ENCODE measurements at places on chromosomes 3 and 15. TPM values are rescaled to one million over a fixed set of nuclear protein-coding genes. Genes with fewer than 3 reads are reported as not detected.

DNA sequence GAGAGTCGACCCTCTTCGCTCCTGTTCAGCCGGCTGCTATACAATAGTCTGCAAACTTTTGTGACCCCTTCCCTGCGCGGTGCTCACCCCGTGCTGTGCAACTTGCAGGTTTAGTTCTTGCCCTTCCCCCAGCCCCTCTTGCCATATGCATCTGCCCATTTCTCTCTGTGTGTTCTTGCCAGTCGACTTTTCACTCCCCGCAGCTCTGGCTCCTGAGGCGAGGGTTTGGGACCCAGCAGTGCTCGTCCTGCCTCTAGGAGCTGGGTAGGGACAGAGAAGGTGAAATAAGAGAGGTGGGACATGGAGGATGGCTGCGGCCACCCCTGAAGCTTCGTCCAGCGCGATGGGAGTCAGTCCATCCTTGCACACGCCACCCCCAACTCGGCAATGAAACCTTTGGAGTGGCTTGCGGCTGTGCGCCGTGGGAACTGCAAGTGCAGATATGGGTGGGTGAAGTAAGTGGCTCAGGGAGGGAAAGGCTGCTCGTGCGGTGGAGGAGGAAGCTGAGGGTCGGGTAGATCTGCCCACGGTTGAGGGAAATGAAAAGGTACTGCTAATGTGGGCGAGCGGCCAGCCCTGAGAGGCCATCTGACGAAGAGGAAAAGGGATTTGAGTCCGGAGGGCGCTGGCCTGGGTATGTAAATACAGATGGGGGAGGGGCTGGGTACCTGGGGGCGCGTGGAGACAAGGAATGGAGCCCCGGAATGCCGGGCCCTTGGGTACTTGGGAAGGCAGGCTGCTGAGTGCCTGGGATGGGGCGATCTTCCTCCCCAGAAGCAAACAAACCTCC is 1.0 kb downstream of the LRRC3B start:
- no peaks in the 10 kb centered on the region for H3K4me1 ChIP-seq
- H3K27ac ChIP-seq = no peak overlapping the region
- no peaks in the 10 kb centered on the region for H3K36me3 ChIP-seq
- peak overlapping the region; percentile 68 for H3K4me3 ChIP-seq
- H3K27me3 ChIP-seq = peaks cover 26% of the 10 kb centered on the region

GRCh38 chr15:66071921-66072295 is 181.6 kb downstream of the MEGF11 start:
- no peak for DNase-seq
- no peak overlapping the region for H3K27ac ChIP-seq
- no peaks in the 10 kb centered on the region for H3K36me3 ChIP-seq
- no peak overlapping the region for H3K4me3 ChIP-seq

GRCh38 chr15:27214961-27215360 is 244.0 kb downstream of the GABRG3 start:
- H3K4me1 ChIP-seq = no peaks in the 10 kb centered on the region
- no peak overlapping the region for H3K27ac ChIP-seq
- DNase-seq = no peak
- no peak overlapping the region for H3K4me3 ChIP-seq
- H3K27me3 ChIP-seq = no peaks in the 10 kb centered on the region
- no peaks in the 10 kb centered on the region for H3K36me3 ChIP-seq

GRCh38 chr3:131200636-131201199 is 174.0 kb downstream of the NEK11 start:
- no peak for DNase-seq
- no peak overlapping the region for H3K27ac ChIP-seq
- no peak overlapping the region for H3K4me3 ChIP-seq
- no peaks in the 10 kb centered on the region for H3K4me1 ChIP-seq

DNA sequence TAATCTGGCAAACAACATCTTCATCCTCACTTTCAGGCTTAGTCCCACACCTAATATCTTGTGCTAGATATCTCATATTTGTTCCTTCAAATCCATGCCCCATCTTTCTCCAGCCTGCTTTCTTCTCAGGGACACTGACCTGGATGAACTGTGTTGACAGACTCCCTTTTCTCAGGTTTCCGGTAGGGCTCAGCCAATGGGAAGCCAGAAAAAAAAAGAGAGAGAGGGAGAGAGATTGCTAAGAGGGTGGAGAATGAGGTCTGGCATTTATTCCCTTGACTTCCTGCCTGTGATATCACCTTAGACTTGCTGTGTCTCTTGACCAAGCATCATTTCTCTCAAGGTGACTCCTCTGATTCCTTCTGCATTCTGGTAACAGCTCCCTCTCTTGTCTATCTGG is 145.6 kb upstream of the ABI3BP start:
- H3K4me3 ChIP-seq = no peak overlapping the region
- no peaks in the 10 kb centered on the region for H3K4me1 ChIP-seq
- H3K27ac ChIP-seq = no peak overlapping the region
- no peaks in the 10 kb centered on the region for H3K27me3 ChIP-seq
- DNase-seq = no peak

- no peak for DNase-seq
- H3K27me3 ChIP-seq = no peaks in the 10 kb centered on the region
- H3K27ac ChIP-seq = peak overlapping the region; percentile 98
- H3K4me1 ChIP-seq = no peaks in the 10 kb centered on the region
- H3K4me3 ChIP-seq = peak overlapping the region; percentile 76
Observed at GRCh38 chr3:152267831-152268554, 736 bp upstream of the MBNL1 start.

DNA sequence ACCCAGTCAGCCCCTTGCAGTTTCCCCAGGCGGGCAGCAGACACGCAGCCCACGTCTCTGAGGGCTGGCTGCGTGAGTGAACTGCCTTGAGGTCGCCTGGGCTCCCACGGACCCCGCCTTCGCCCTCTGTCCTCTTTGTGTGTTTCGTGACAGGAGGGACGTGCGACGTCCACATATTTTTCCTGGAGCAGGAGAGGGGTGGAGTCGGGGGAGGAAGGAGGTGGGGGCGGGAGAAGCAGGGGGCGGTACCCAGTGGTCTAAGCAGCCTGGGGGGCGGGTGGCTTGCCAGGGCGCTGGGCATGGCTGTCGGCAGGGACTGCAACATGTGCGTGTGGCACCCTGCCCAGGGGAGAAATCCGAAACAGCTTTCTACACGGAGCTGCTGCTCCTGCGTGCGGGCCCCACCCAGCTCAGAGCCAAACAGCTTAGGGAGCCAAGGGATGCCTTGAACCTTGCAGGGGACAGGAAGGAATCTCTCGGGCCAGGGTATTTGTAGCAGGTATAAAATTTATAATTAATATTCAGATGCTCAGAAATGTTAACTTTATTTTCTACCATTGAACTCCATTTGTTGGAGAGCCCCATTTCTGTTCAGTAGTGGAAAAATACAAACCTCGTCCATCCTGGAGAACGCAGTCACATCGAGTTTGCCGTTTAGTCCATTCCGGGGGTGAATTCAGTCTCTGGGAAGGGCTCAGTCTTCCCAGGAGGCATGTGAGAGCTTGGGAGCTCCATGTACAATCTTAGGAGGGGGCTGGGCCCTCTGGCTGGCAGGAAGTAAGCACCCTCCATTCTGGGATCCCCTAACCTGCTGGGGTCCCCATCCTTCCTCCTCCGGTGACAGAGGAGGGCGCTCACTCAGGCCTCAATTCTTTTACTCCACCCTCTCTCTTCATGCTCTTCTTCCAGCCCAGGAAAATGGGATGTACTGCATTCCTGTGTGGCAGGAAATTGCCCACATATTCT is 79.1 kb upstream of the MEF2A start:
- H3K4me1 ChIP-seq = no peaks in the 10 kb centered on the region
- peak; percentile 46 for DNase-seq

DNA sequence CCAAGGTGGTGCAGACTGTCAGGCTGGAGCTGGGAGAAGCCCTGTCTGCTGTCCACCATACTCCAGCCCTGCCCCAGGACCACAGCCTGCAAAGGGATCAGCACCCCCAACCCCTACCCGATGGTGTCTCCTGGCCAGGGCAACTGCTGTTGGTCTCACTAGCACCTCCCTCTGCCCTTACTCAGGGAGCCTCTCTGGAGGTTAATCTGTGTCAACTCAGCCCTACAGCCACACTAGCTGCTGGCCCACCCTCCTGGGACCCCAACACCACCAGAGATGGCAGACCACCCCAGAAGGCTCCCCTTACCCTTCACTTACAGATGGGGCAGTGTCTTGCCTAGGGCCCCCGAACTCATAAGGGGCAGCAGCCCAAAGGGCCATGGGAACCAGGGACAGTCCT is 65.2 kb downstream of the TLE3 start:
- no peak for DNase-seq
- H3K4me3 ChIP-seq = no peak overlapping the region

- no peak overlapping the region for H3K27ac ChIP-seq
- no peaks in the 10 kb centered on the region for H3K36me3 ChIP-seq
- H3K4me1 ChIP-seq = no peaks in the 10 kb centered on the region
- no peaks in the 10 kb centered on the region for H3K27me3 ChIP-seq
- H3K4me3 ChIP-seq = no peak overlapping the region
Observed at GRCh38 chr3:110327870-110328269, 743.7 kb upstream of the NECTIN3 start.

- no peaks in the 10 kb centered on the region for H3K36me3 ChIP-seq
- no peak for DNase-seq
- peak within 1 kb of the TSS; percentile 82 for H3K4me3 ChIP-seq
- H3K27me3 ChIP-seq = no peaks in the 10 kb centered on the region
Observed at GRCh38 chr15:100918690-100919480, at the start of gene LRRK1. Gene LRRK1 (plus strand): TSS chr15:100919357. CDS start chr15:100924633, 5,276 bp downstream.

- H3K4me1 ChIP-seq = no peaks in the 10 kb centered on the region
- no peak for DNase-seq
- H3K36me3 ChIP-seq = no peaks in the 10 kb centered on the region
- H3K27me3 ChIP-seq = no peaks in the 10 kb centered on the region
- H3K27ac ChIP-seq = no peak overlapping the region
Observed at GRCh38 chr15:98635848-98636247, 12.5 kb upstream of the IGF1R start.

ARRDC4 gene
- total RNA-seq = 20.0 TPM

CLCN2 gene
- 4.2 TPM for total RNA-seq

CHL1 gene
- total RNA-seq = 49.8 TPM

BFSP2 gene
- not detected for total RNA-seq

NPRL2 gene
- total RNA-seq = 31.5 TPM

SLCO3A1 gene
- total RNA-seq = 13.6 TPM

All from breast epithelium (tissue), 4 donors.